ENCODE measurements at places on chromosomes 1 and 21.

GRCh38 chr1:118323246-118323645, 138.2 kb upstream of the SPAG17 start:
- no peak for DNase-seq

- DNase-seq: no peak
These were observed 34.1 kb downstream of the RC3H1 start for GRCh38 chr1:173988068-173988467.

DNA sequence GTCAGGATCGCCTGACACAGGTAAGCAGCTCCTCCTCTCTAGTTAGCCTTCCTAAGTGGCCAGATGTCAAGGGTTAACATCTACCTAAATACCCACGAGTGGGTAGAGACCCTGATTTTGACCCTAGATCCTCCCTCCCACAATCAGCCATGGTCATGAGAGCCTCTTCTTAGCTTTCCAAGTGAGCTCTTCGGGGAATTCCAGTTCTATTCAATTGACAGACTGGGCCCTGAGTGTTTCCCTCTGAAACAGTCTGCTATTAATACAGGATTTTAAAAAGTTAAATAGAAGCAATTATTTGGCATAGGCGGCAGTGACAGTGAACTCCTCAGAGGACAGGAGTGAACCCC, 28.1 kb downstream of the C2CD2 start:
- no peak for DNase-seq

DNA sequence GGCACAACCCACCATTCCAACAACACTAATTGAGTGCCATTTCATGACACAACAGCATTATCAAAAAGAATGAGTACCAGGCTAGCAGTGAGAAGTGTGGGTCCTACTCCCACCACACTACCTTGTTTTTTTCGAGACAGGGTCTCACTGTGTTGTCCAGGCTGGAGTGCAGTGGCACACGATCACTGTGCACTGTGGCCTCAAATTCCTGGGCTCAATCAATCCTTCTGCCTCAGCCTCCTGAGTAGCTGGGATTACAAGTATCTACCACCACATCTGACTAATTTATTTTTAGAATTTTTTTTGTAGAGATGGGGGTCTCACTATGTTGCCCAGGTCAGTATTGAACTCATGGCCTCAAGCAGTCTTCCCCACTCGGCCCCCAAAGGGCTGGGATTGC, 30.7 kb downstream of the CD247 start:
- no peak for DNase-seq

All from activated CD4-positive, alpha-beta T cell treated with anti-CD3 and anti-CD28 coated beads for 48 hours (primary cell).